NCI-H2107 (cell line): ENCODE measurements at places on chromosomes 13 and 19.

GRCh38 chr19:447816-448560 lies 12.8 kb downstream of the SHC2 start:
- no peak for DNase-seq

DNA sequence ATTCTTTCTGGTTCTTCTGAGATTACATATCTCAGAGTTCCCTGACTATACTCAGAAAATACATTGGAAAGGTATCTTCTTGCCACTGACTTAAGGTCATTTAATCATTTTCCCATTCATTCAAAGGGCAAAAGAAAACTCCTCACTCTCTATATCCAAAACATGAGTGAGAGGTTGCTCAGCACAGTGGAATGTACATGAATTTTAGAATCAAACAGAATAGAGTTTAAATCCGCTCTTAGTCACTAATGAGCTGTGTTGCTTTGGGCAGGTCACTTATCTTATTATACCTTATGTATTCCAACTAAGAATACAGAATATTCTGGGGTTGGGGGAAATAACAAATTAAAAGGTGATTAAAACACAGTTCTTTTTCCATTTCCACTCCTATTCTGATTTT lies 452.6 kb upstream of the KLF12 start:
- no peak for DNase-seq

DNA sequence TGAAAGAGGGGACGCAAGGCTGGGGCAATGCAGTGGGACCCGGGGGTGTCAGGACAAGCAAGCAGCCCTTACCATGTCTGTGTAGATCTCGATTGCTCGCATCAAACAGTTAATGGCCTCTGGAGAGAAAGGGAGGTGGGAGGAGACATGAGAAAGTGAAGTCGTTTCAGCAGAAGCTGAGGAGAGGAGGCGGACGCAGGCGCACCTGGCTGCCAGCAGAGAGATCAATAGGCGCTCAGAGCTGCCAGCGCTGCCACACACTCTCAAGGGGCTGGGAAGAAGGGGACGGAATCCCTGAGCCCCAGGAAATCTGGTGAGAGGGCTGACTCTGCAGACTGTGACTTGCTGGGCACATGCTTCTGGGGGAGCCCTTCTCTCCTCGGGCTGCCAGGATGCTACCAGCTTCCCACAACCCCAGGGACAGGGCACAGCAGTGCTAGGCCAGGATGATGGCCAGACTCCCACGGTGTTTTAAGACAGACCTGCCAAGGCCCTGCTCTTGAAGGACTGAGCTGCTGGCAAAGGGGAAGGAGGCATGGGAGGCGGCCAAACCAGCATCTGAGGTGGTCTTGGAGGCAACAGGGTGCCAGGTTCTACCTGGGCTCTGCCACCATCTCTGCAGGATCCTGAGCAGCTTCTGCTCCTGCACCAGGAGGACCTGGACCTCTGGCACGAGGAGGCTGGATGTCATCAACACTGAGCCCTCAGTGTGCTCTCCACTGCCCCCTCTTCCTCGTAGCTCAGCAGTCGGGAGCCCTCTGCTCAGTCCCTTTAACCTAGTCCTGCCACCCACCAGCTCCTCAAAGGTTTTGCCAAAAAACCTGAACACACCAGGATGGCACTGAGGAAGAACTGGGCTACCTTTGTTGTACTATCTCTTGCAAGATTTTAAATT lies 11.7 kb upstream of the KPTN start:
- DNase-seq = no peak

DNA sequence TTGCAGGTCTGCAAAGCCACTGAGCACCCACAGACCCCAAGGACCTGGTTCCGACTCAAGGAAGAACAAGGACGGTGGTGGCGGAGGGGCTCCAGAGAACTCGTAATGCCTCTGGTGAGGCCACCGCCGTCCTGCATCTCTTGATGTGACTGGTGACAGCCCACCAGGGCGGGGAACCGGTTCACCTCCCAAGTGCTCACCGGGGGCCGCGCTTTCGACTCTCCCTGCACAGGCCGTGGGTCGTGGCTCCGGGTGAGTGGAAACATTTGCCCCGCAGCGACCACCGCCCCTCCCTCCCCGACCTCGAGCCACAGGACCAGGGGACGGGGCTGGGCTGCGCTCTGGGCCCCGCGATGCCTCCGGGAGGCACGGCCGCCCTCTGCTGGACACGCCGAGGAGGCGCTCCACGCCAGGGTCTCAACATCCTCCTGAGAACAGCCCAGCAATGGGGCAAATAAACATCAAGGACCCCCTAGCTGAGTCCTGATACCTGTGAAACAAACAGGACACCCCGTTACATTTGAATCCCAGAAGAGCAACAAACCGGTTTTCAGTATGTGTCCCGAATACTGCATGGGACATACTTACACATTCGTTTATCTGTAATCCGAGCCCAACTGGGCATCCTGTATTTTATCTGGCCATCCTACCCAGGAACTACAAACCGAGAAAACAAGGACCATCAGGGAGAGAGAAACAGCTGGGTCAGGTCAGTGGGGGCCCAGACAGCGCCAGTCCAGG lies 3.9 kb upstream of the PLPP2 start:
- DNase-seq = no peak

- no peak for DNase-seq
Observed at GRCh38 chr13:92150606-92151005, 752.2 kb downstream of the GPC5 start.
